Thoracic aorta (tissue), 2 donors: ENCODE measurements at places on chromosomes 1 and 21.

GRCh38 chr1:173097001-173097400 is 46.3 kb upstream of the TNFSF18 start:
- DNase-seq, result no peak

DNA sequence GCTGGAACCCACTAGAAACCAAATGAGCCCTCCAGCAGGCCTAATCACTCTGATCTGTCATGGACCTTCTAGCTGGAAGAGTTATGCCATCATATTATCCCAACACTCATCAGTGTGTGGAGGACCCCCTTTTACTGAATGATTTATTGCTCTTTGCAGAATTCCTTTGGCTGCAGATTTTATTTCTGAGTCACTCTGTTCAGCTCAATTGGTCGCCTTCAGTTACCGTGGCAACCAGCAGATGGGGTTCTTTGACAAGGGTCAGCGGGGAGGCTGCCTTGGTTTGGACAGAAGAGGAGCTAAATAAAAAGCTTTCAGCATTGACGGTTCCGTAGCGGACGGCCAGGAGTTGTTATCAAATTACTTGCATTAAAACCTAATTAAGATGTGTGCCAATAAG is 220.1 kb downstream of the SDCCAG8 start:
- no peak for DNase-seq

DNA sequence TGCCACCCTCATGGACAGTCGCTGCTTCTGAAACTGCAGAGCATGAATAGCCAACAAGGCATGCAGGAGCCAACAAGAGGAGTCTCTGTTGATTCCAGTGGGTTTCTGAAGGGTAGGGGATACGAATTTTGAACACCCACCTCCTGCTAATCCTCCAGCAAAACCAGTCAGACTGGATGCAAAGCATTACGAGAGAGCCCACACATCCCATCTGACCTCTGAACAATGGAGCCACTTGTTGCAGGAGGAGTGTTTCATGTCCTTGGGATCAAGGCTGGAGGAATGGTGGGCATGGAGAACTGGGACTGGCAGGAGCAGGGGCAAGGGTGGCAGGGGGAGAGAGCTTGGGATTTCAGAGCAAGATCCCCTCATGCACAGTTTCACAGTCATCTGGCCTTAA is 1.6 kb downstream of the VTCN1 start:
- DNase-seq, result no peak

GRCh38 chr1:152866321-152866720 is 6.5 kb downstream of the LCE7A start:
- DNase-seq, result no peak

GRCh38 chr1:4871373-4871772 is 217.0 kb downstream of the AJAP1 start:
- no peak for DNase-seq

- no peak for DNase-seq
Observed at GRCh38 chr1:196733091-196733970, 41.3 kb upstream of the CFHR3 start.

- no peak for DNase-seq
Observed at GRCh38 chr1:161985301-161985822, 38.3 kb downstream of the OLFML2B start.

GRCh38 chr1:32219022-32219421 is 3.1 kb downstream of the TMEM234 start:
- no peak for DNase-seq

DNA sequence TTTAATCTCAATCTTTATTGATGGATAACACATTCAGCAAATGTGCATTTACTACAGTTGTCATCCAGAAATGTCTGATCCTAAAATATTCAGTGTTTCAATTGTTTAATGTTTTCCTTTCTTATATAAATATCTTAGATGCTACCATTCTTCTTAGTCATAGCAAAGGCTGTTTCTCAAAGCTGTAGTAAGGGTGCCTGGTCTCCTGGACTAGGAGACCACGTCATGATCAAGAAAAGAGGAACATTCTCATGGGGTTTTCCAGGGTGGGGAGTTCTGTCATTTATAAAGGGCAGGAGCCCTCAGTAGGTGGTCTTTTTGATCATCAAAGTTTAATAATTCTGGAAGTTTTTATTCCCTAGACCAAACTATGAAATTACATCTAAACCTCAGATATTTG is 292.8 kb downstream of the HMCN1 start:
- no peak for DNase-seq

GRCh38 chr1:199875856-199876255 is 151.7 kb upstream of the NR5A2 start:
- DNase-seq, result no peak

DNA sequence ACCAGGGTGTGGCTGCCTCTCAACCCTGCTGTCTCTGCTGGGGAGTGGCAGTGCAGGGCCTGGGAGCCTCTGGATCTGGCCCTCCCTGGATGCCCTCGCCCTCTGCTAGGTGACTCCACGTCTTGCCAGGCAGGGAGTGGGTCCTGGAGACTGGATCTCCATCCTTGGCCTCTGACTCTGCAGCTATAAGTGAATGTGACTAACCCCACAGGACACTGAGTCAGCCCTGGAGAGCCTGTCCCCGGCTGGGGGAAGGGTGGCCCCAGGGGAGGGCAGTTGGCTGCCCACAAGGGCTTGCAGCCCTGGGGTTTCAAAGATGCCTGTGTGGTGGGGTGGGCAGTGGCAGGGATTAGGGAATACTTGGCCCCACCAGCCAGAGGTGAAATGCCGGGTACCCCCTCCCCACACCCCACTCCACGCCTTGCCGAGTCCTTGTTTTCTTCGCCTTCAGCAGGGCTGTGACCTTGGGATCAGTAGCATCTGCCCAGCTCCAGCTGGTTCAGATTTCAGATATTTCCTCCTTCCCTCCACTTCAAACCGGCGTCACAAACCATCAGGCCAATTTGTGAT is 1.9 kb upstream of the MYBPH start:
- DNase-seq, result no peak

DNA sequence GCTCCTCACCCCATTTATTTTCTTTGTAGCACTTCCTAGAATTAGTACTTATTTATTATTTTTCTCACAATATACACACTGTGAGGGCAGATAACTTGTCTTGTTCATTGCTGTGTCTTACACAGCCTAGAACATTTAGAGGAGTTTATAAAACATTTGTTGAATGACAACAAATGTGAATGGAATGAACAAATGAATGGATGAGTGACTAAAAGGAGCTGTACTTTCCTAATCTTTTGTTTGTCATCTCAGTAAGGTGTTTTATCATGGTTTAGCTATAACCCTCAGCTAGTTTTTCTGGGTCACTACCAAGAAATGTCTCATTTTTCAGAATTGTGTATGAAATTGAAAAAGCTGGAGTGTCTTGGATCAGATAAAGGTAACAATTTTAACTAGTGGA is 239.3 kb upstream of the KCNK2 start:
- DNase-seq, result no peak

- no peak for DNase-seq
Observed at GRCh38 chr1:115732316-115732715, 36.2 kb downstream of the CASQ2 start.

- no peak for DNase-seq
Observed at GRCh38 chr1:183198463-183198862, 12.4 kb downstream of the LAMC2 start.

DNA sequence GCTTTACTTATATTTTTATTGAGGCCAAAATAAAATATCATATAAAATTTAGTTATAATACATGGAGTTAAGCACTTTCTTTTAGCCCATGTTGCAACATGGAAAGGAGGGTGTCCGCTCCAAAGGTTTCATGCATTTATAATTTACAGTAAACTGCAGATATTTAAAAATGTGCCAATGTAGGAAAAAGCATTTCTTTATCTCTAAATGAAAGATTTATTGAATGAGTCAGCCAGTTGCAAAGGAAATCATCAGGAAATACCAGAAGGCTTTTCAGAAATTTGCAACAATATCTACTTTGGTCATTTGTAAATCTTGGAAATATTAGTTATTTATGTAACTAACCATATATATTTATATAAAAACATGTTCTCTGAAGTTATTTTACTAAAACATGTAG is 12.1 kb downstream of the ATP6V1G3 start:
- DNase-seq, result no peak

DNA sequence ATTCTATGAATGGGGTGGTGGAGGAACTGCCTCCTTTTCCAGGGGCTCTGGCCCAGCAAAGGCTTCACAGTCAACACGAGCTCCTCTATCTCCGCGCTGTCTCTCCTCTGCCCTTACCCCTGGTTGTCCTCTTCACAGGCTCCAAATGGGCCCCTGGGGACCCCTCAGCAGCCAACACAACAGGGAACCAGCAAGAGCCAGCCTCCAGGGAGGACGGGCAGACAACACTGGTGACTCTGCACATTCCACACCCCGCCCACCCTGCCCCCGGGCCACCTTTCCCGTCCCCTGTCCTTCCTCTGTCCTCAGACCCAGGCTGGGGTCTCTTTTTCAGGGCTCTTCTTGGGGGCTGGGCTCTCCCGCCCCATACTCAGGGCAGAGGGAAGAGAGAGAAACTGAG is 17.5 kb upstream of the ETV3 start:
- DNase-seq, result no peak

DNA sequence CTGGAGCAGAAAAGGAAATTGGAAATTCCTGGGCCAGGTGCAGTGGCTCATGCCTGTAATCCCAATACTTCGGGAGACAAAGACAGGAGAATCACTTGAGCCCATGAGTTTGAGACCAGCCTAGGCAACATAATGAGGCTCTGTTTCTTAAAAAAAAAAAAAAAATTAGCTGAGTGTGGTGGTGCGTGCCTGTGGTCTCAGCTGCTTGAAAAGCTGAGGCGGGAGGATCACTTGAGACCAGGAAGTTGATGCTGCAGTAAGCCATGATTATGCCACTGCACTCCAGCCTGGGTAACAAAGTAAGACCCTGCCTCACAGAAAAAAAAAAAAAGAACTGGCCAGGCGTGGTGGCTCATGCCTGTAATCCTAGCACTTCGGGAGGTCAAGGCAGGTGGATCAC is 56.7 kb downstream of the SRSF11 start:
- DNase-seq, result no peak

DNA sequence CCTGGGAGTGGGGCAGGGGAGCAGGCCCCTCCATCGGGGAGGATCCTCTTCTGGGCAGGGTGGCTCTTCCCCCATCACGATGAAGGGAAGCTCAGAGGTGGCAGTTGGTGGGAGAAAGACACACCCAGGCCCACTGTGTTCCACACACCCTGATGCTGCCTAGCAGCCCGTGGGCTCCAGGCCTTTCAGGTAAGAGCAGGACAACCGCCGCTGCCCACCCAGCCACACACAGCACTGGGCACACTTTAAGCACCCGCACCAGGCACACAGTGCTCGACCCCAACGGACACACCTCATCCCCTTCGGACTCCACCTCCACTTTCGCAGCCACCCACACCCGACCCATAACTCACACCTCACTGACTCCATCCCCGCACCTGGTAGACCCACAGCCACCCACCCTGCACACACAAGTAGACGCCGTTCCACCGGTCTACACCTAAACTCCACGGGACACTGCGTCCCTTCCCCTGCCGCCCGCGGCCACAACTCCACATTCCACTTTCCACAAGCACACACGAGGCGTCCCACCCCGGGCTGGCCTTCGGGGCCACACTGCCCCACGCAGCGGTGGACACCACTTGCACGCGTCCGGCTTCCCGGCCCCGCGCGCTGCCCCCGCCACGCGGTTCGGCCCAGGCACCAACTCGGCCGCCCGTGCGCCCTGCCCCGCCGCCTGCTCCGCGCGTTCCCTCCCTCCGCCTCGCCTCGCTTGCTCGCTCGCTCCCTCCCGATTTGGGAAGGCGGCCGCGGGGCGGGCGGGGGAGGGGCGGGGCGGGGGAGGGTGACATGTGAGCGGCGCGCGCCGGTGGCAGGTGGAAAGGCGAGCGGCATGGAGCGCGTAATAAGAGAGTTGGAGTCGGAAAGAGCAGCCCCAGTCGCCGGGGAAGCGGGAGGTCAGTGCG is at the start of gene KCNQ4:
Gene KCNQ4, plus strand, starts transcription at position 787 of the 905 bp plus-strand sequence. CDS start 307 bp downstream, outside the sequence.
- DNase-seq, result no peak

DNA sequence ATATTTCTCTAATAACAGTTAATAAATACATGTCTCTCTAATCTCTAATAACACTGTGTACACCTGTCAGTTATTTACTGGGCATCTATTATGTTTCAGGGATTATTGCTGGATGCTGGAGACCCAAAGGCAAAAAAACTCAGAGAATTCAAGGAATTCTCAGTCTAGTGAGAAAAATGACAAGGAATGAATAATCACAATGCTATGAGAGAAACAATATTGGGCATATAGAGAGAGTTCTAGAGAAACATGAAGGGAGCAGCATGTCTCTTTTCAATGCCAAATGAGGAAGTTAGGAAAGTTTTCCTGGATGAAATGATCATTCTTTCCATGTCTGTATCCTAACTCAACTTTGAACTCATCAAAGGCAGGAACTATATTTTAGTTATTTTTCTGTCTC is 82.8 kb downstream of the TNFSF18 start:
- no peak for DNase-seq

DNA sequence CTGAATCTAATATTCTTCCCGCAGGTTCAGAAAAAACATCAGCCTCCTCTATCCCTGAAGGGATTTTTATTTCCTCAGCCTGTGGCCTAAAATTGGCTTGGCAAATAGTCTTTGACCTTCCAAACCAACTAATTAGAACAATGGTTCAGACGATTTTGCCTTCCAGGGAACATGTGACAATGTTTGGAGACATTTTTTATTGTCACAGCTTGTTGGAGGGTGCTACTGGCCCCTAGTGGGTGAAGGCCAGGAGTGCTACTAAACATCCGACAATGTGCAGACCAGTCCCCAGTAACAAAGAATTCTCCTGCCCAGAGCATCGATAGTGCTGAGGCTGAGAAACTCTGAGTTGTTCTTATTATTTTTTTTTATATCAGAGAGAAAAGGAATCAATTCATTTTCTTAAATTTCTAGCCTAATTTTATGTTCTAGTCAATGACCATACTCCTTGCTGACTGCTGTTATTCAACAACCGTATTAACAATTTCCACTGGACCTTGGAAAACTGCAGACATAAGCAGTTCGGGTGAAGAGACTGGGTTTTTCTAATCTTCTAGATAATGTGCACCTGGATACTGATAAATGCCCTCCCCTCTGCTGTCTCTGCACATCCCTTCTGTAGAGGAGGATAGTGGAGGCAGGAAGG is 280.7 kb downstream of the LMX1A start:
- DNase-seq, result no peak

- DNase-seq, result no peak
Observed at GRCh38 chr21:38268864-38269575, 12.2 kb downstream of the KCNJ15 start.

- no peak for DNase-seq
Observed at GRCh38 chr1:8599646-8600212, 217.7 kb downstream of the RERE start.

DNA sequence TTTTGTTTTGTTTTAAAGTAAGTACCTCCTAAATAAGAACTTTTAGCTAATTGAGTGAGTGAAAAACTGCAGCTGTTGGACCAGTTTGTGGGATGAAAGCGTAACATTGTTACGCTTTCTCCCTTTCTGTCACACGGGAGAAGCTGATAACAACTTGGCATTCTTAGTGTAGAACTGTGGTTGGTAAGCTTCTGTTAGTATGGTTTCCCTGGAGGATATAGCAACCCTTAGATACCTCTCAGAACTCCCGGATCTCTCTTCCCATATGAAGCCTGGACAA is 98.2 kb downstream of the CACHD1 start:
- no peak for DNase-seq
